Right cardiac atrium (tissue), 5 donors: ENCODE measurements at places on chromosomes 12 and 14.
A peak's percentile ranks its signal among the peaks of the same experiment; 100 is the strongest.

DNA sequence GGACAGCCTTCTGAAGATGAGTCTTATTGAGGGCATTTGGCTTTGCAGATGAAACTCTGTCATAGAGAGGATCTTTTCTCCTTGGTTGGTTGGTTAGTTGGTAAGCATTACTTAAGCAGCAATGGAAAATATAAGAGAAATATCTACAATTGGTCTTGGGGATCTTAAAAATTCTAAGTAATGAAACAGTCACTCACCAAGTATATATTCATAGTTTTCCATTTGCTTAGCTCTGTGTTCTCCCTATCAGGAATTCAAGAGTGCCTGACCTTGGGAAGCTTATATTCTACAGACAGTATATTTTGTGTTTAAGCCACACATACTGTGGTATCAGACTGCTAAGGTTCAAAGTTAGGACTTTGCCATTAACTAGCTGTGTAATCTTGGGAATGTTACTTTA lies at the start of gene OR5AU1:
Gene OR5AU1 (minus strand): TSS at position 101 of the 400 bp plus-strand sequence. CDS start 191 bp downstream, outside the sequence.
- DNase-seq = no peak

- no peak for DNase-seq
Observed at GRCh38 chr12:113287146-113287898, 47.6 kb downstream of the SLC8B1 start.

DNA sequence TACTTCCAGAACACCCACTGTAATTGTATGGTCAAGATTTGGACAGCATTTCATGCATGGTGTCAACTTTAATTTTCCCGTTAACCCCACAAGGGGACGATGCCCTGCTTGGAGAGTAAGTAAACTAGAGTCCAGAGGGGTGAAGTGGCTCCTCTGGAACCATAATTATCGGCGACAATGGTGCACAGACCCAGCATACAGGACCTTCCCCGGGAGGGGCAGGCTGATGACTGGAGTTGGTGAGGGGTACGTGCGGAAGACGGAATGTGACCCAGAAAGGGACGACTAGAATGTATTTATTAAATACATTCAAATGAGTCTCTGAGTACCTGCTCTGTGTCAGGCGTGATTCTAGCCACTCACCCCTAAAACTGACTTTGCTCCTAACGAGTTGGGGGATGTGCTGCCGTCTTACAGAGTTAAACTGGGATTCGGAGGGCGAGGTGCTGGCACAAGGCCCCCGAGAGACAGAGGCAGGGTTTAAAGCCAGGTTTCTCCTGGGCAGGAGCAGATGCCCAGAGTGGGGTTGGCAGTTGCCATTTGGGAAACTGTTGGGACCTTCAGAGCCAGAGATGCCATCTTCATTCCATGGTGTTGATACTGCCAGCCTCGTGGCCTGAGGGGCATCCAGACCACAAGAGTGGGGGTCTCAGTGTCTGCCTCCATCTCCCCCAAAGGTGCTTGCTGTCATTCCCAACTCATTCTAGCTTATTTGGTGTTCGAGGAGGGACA lies 10.9 kb downstream of the RTL1 start:
- no peak for DNase-seq

- DNase-seq = no peak
Observed at GRCh38 chr12:96104566-96104965, 69.2 kb upstream of the LTA4H start.

DNA sequence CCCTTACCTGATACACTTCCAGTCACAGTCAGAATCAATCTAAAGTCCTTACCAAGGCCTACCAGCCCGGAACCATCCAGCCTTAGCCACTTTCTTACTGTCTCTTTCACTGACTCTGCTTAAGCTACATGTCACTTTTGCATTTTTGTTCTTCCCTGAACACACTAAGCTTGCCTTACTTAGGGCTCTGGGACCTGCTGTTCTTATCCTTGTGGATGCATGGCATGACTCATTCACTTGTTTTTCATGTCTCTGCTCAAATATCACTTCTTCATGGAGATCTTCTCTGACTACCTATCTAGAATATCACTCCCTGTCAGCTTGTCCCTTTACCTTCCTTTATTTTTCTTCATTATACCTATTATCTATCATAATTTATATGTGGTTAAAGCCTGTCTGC lies 65.6 kb upstream of the ZDHHC17 start:
- no peak for DNase-seq

- peak; percentile 4 for DNase-seq
Observed at GRCh38 chr12:109736552-109737108, 23.0 kb downstream of the FAM222A start.

DNA sequence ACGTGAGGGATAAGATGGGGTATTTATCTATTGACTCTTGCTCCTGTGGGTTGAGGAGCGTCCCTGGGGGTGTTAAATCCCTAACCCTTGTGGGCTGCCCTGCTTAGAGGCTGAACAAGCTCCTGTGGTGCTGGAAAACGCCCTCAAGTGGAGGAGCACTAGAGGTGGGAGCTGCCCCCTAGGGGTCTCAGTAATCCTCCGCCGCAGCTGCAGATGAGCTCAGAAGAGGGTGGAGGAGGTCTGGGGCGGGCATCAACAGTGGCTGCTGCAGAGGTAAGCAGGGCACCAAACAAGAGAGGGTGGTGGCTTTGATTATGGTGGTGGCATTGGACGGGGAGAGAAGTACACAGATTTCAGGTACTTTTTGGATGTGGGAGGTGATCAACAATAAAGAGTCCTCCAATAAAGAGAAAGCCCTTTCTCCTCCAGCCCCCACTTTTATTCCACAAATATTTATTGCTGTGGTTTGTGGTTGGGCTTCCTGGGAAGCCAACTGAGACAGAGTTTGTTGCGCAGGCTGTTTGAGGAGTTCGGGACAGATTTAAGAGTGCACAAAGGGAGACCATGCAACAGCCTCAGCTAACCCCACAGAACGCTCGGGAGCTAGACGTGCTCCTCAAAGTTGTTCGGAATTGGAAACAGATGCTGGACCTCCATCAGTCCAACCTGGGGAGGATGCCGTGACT lies 179.9 kb downstream of the ADCK1 start:
- DNase-seq = no peak

- DNase-seq = no peak
Observed at GRCh38 chr14:52738409-52738808, 8.4 kb downstream of the STYX start.

GRCh38 chr14:45227566-45227965 lies 25.4 kb downstream of the MIS18BP1 start:
- DNase-seq = no peak

DNA sequence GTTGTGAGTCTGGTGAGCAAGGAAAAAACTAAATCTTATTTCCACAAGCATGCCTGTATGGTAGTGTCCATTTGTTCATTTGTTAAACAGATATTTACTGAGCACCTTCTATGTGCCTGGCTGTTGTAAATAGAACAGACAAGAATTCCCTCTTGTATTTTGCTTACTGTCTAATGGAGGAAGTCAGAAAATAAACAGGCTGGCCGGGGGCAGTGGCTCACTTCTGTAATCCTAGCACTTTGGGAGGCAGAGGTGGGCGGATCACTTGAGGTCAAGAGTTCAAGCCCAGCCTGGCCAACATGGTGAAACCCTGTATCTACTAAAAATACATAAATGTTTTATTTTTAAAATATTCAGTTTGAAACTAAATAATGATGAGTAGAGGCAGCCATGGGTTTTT lies 79.3 kb downstream of the GTF2A1 start:
- DNase-seq = no peak

GRCh38 chr12:56103823-56104108 lies 593 bp upstream of the PA2G4 start:
- DNase-seq = no peak

DNA sequence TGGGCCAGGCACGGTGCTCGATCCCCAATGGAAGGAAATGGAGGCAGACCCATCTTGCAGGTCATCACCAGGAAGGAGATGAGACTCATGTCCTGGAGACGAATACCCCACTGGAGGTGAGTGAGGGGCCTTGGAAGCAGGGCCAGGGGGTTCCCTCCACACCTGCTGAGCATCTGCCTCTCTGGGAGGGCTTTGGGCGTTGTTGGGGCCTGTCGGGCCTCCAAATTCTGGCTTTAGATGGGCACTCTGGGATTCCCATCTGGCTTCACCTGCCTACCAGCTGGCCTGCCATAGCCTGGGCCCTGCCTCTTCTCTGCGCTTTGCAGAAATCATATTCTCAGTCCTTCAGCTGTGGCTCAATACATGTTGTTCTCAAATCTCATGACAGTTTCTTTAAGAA lies 13.9 kb downstream of the RTL1 start:
- peak; percentile 32 for DNase-seq

DNA sequence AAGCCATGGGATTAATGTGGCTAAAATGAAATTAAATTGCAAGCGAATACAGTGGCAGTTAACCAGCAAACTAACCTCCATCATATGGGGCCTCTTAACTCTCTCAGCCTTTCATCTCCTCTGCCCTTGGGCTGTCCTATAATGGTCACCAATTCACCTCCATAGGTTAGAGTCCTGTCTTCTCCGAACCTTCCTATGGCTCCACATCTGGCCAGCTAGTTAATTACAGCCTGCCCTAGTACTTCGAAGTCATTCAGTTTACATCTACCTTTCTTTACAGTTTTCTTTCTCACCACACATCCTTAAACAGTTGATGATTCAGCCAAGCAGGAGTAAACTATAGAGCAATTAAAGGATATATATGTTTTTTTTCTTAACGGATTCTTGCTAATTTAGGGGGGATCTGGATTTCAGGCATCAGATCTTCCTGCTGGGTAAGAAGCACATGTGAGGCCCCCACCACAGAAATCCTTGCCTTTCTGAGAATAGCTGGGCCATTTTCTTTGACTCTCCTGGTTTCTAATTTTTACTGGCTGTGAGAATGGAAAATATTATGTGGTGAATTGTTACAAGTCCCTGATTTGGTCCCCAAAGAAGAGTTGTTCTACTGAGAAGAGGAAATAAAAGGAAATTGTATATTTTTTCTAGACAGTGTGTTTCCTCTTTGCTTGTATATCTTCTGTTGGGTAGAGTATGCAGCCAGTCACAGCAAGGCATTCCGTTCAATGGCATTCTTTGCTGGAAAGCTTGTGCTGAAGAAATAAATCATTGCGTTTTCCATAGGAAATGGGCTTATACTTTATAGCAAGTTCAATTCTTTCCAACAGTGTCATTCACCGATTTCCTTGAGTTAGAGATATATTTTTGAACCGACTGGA lies 16.7 kb downstream of the HMGA2 start:
- no peak for DNase-seq

DNA sequence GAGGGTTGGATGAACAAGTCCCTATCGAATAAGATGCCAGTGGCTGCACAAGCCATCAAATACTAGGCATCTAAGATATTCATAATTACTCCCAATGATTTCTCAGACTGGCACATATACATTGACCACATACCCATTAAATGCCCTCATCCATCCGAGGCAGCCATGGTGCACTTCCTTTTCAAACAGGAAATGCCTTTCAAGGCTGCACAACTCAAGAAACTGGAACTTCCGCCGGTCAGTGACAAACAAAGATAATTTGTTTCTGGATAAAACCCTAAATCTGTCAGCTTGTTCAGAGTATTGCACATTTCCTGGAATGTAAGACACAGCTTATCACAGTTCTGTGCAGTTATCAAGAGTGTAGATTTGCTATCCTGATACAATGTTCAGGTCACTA lies 203.7 kb downstream of the RMST start:
- DNase-seq = no peak

DNA sequence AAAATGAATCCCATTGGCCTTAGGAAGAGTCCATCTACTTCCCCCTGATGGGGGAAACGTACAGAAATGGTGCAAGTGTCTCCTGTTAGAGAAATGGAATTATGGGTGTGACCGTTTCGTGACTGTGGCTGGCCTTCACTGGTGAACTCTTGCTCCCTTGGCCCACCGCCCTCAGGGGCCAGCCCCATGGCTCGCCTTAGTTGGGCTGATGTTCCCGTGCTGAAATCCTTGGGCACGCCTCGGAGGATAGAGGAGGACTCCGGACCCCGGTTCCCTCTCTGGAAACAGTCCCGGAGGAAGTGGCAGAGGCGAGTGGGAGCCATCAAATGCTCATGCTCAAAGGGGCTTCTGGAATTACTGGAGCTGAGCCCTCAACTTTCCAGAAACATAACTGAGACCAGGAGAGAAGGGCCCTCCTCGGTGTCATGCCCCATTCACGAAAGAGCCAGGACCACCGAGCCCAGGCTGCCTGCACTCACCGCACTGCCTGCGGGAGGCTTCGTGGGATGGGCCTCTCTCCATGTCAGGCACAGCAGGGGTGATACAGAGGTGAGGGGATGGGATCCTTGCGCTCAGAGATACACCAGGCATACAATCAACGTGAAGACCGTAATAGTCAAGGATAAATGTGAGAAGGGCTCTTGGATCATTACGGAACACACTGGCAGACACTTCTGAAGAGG lies 10.1 kb upstream of the CACNA2D4 start:
- DNase-seq = no peak

DNA sequence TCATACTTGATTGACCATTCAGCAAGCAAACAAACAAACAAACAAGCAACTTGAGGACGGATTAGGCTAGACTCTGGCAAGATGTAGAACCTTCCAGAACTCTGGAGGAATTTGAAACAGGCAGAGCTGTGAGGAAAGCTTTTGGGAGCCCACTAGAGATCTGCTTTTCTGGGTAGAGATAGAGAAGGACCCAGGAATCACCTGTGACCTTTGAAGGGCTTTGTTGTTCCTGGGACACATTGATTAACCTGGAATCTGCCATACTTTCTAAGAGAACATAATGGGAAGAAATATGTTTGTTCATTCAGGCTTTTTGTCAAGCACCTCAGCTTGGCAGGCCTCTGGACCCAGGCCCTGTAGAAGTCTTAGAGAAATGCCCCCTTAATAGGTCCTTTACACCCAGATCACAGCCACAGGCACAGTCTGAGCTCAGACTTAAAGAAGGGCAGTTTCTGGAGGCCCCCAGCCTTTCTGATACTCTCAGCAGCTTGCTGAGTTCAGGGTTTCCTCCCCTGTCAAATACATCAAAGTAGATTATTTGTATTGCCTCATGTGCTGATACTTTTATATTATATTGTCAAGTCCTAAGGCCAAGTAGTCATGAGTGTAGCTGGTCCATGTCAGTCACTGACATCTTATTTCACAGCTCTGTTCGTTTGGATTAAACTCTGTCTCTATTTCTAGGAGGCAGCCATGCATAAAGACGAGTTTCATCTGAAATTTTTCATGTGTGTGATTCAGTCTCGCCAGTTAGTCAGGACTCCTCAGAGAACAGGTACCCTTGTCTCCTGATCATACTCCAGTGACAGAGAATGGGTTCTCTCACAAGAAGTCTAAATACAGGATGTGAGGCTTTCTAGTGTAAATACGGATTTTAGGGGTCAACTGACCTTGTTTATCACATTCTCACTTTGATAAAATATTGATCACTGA lies 1.1 kb upstream of the SENP1 start:
- no peak for DNase-seq

GRCh38 chr14:54332490-54332889 lies 64.3 kb upstream of the CDKN3 start:
- no peak for DNase-seq

DNA sequence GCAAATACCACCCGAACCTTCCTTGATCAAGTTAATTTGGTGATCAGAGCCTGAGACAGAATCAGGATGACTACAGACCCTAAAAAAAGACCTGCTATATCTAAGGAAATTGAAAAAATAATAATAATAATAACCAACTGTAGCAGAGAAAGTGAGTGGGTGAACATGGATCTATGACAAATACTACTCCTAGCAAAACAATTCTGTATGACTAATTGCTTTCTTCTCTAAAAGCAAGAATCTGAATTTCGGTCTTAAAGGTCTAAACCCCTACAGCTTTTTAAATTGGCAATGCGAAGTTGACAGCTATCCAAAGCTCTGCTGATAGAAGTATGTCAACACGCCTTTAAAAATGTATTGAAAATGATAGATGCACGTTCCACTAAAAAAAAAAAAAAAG lies 102.2 kb downstream of the PRKAB1 start:
- no peak for DNase-seq

GRCh38 chr12:111175396-111176094 lies 193.3 kb downstream of the PHETA1 start:
- no peak for DNase-seq
